BE2C (cell line): ENCODE measurements at places on chromosomes 3 and 15.

DNA sequence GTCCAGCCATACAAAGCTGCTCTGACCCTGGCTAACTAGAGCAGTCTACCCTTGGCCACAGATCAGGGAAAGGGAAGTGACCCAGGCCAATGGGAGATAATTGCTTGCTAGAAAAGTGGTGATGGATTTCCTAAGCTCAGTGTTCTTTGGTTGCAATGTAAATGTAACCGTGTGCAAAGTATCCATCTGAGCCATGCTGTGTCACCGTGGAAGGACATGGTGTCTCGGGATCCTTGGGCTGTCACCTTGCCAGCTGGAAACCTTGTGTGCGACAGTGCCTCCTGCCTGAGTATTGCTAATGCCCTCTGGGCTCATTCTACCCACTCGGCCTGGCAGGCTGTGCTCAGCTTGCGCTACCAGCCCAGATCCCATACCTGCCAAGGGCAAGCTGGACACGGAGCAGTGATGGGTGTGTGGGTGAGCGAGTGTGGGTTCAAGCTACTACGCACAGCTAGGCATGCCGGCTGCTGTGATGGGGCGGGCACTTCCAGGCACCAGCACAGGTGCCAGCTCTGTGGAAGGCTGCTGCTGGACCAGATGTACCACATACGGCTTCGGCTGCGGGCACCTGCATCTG, 10.7 kb upstream of the SIAH2 start:
- DNase-seq = no peak

- DNase-seq = no peak
Measured at GRCh38 chr15:99630607-99631131, 64.9 kb downstream of the MEF2A start.

GRCh38 chr15:42065033-42065432, 29.3 kb downstream of the PLA2G4D start:
- peak; percentile 69 for DNase-seq

GRCh38 chr3:35965908-35966307, 326.6 kb downstream of the ARPP21 start:
- no peak for DNase-seq

- DNase-seq = peak; percentile 50
Measured at GRCh38 chr3:132399054-132399929, 18.0 kb upstream of the DNAJC13 start.

DNA sequence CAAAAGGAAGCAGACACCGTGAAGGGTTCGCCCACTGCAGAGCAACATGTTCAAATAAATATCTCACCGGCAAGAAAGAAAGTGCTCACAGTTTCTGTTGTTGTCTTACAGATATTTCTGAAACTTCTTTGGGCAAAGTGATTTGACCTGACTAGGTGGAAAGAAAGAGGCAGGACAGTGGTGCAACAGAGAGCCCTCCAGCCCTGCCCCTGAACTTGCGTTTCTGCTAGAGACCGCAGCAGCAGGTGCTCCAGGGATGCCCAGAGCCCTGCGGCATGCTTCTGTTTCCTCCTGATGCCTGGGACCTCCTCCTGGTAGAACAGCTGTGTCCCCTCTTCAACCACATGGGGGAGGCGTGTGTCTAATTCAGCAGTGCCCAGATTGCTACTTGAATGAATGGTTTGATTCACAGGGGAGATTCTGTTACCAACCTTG, 123.4 kb downstream of the ATP10A start:
- DNase-seq = no peak

DNA sequence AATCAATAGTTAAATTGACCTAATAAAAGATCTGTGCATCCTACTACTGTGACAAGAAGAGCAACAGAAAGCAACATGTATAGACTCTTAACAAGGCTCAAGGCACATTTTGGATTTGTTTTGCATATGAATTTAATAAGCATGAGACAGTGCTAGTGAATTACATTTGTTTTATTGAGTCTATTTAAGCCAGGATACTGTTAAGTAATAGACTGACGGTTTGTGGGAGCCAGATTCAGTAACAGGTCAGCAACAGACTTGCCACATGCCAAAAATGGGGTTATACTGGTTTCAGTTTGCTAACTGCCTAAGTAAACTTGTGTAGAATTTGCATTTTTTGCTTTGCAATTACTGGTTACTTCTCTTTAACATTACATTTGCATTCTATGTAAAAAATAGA, 54.0 kb downstream of the MBNL1 start:
- DNase-seq = no peak

DNA sequence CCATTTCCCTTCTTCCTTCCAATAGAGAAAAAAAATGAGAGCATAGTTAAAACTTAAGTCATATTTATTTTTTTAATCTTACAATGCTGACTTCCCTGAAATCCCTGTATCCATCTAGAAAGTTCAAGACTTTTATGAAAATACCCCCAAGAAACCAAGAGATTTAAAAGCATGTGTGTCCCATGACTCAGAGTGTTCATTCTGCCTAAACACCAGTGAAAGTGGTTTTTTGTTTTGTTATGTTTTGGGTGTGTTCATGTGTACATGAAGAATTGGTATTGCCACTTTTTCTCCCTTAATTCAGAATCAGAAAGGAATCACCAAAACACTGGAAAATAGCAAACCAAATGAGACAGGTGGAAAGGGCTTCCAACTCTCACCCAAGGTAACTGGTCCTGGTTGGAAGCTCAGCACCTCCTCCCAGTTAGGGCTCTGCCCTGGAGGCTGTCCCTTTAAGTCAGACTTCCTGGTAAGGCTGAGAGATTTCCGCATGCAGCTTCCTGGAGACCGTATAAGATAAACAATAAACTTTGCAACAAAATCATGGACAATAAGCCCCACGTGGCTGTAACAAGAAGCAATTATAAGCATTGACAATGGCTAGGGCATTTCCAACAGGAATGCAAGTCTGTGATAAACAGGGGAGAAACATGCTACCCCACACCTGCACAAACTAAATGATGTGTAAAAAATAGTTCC, 121.9 kb upstream of the ARHGEF3 start:
- DNase-seq = no peak

GRCh38 chr3:151837057-151837456, 23.1 kb downstream of the AADAC start:
- DNase-seq = peak; percentile 12

DNA sequence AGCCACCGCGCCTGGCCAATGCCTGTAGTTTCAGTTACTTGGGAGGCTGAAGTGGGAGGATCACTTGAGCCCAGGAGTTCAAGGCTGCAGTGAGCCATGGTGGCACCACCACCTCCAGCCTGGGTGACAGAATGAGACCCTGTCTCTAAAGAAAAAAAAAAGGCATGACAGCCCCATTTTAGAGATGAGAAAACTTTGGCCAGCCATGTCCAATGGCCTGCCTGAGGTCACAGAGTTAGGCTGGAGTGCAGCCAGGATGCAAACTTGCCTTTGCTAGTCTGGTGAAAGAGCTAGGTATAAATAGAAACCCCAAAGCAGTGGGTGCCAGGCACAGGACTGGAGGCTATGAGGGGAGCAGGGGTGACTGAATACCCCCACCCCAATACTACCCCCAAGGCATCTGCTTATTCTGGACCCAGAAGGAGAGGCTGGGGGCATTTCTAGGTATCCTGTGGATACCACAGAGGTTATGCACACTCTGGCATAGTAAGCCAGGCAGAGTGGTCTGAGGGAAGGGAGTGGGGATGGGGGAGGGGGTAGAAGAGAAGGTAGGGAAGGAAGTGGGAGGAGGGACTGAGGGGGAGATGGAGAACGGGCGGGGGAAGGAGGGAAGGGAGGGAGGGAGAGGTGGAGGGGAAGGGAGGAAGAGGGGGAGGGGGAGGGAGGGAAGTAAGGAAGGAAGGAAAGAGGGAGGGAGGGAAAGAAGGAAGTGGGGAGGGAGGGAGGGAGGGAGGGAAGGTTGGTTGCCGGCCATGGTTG, 16.2 kb upstream of the C15orf39 start:
- DNase-seq = no peak
